ENCODE measurements at places on chromosomes 4 and X.

DNA sequence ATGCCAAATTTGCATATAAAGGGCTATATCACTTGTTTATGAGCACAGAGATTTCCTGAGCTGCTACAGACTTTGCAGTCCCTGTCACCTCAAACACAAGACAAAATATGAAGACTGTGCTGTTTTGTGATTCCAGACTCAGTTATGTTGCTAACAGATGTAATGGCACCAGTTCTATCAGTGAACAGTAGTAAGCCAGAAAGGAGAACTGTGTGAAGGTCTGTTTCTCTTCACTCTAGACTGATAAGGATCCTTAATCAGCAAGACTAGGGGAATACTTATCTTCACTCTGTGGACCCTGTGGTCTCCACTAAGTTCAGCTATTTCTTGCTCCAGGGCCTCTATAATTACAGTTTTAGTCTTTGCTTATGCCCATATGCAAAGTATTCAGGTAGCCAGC lies 82.7 kb downstream of the ANXA5 start:
- DNase-seq = no peak

- DNase-seq = no peak
Observed at GRCh38 chrX:3449287-3449686, 102.8 kb upstream of the MXRA5 start.

- no peak for DNase-seq
Observed at GRCh38 chrX:102859550-102859871, 77.6 kb upstream of the RAB40AL start.

GRCh38 chr4:153169776-153170175 lies 34.5 kb upstream of the TRIM2 start:
- no peak for DNase-seq

DNA sequence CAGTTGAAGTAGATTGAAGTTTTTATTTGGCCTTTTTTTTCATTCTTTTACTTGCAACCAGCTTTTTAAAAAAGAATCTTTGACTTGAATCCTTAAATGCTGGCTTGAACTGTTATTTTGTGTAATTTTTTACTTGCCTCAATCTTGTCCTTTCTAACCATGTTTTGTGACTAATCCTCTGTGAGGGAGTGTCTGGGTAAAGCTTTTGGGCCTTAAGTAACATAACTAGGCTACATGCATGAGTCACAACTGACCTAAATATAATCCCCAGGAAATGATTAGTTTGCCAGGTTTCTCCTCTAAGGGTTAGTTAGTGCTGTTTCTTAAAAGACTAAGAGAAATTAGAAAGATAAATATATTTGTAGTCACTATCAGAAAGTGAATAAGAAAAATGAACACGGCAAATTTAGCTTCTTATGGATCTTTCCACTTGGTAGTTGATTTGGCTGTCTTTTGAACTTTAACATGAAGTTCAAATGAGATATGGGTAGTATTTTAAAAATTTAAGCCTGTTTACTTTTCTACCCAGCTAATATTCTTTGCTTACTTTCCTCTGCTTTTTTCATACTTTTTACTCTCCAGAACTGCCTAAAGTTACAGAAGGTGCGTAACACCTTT lies 13.0 kb downstream of the EXOC1 start:
- no peak for DNase-seq

- DNase-seq = no peak
Observed at GRCh38 chrX:66015900-66016689, 23.8 kb downstream of the VSIG4 start.

- DNase-seq = no peak
Observed at GRCh38 chr4:182619660-182620059, 297.5 kb downstream of the DCTD start.

DNA sequence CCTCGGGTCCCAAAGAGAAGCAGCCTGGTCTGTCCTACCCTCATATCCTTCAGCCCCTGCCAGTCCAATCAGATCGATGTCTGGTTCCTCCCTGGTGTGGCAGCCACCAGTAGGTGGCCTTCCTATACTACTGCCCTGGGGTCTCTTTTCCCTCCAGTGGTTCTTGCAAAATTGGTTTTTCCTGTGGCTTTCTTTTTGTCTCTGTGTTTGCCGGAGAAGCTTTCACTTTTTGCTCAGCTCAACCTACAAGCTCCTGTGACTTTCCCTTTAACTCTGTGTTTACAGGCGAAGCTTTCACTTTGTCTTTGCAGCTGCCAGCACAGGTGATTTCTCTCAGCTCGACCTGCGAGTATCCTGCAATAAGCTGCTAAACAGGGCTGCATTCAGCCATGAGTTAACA lies 46.8 kb downstream of the UGT2A3 start:
- DNase-seq = no peak

DNA sequence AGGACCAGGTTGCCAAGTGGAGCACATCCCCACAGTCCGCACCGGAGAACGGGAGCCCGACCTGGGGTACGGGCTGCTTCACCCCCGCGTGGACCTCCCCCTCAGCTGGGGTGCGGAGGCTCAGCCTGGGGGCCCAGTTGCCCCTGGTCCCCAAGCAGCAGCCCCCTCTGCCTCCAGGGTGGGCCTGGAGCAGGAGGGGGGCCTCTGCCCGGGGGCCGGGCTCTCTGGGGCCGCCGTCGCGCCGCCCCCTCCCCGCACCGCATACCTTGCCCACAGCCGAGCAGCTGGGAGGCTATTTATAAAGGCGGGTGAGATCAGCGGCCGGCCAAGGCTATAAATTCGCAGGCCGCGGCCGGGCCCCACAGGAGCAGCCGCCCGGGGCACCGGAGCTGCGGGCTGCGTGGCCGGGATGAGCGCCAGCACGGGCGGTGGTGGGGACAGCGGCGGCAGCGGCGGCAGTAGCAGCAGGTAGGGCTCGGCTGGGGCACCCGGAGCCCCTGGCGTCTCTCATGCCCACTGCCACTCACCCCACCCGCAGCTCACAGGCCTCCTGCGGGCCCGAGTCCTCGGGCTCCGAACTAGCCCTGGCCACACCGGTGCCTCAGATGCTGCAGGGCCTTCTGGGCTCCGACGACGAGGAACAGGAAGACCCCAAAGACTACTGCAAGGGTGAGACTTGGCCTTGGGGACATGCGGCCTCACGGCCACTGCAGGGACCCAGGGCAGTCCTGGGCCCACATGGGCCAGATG lies at the start of gene SRPK3:
Gene SRPK3 (plus strand): TSS at position 364 of the 750 bp plus-strand sequence. CDS start 46 bp downstream, at position 410.
- no peak for DNase-seq

- DNase-seq = no peak
Observed at GRCh38 chr4:176287546-176287945, 18.5 kb upstream of the ASB5 start.

GRCh38 chrX:19075754-19076153 lies 46.5 kb downstream of the ADGRG2 start:
- DNase-seq = no peak

- DNase-seq = no peak
Observed at GRCh38 chr4:125572601-125573000, 257.8 kb downstream of the FAT4 start.

- DNase-seq = no peak
Observed at GRCh38 chr4:5735463-5735862, 24.5 kb downstream of the EVC start.

DNA sequence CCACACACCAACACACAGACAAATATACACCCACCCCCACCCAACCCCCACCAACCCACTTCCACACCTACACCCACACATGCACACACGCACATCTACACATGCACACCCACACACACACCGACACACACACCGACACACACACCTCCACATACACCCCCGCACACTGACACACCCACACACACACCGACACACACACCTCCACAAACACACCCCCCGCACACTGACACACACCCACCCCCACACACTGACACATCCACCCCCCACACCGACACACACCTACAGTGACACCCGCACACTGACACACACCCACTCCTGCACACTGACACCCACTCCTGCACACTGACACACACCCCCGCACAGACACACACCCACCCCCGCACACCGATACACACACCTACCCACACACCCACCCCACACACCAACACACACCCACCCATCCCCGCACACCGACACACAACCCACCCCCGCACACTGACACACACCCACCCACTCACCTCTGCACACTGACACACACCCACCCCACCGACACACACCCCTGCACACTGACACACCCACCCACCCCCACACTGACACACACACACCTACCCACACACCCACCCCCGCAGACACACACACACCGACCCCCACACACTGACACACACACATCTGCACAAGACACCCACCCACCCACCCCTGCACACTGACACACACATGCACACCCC lies 31.1 kb downstream of the FGFRL1 start:
- no peak for DNase-seq

DNA sequence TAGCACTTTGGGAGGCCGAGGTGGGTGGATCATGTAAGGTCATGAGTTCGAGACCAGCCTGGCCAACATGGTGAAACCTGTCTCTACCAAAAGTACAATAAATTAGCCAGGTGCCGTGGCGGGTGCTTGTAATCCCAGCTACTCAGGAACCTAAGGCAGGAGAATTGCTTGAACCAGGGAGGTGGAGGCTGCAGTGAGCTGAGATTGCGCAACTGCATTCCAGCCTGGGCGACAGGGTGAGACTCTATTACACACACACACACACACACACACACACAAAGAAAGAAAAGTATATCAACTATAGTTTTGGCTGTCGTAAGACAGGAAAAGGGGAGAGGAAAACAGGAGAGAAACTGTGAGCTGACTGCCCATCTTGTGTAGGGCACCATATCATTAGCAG lies 171.7 kb downstream of the ADAMTS3 start:
- DNase-seq = no peak

- DNase-seq = no peak
Observed at GRCh38 chrX:77628294-77629025, 157.6 kb downstream of the ATRX start.

- DNase-seq = no peak
Observed at GRCh38 chrX:74551934-74552333, 62.5 kb downstream of the RLIM start.

- no peak for DNase-seq
Observed at GRCh38 chr4:163317110-163317509, 15.3 kb downstream of the NPY1R start.

DNA sequence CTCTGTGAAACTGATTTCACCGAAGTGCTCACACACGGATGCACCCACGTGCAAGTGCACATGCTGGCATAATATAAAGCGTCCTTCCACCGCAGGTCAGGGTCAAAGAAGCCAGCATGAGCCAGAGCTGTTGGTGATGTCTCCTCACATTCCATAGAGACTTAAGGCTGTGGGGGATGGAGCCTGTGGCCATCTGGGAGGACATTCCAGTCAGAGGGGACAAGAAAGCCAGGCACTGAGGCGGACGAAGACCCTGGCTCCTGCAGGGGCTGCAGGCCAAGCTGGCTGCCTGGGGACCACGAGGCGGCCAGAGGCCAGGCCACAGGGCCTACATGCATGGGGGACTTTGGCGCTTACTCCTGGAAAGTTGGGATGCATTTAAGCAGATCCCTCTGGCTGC lies 7.7 kb downstream of the RNF212 start:
- no peak for DNase-seq

- DNase-seq = no peak
Observed at GRCh38 chrX:9844936-9845577, 58.8 kb downstream of the SHROOM2 start.

- DNase-seq = no peak
Observed at GRCh38 chrX:65706041-65706828, 38.8 kb downstream of the MSN start.

DNA sequence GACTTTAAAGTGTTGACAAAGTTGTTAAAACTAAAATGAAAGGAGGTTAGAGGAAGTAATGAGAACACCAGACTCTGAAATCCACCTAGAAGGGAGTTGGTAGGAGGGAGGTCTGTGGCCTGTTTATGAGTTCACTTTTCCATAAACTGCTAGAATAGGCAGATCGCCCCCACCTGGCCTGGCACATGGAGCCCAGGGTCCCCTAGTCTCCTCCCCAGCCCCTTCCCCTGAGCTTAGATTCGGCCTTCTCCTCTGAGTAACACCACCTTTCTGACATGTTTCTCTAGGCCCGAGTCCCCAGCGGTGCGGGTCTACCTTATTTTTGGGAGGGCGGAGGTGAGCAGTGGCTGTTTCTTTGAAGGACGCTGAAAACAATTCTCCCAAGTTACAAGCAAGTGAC lies 54.5 kb upstream of the FAT1 start:
- no peak for DNase-seq

DNA sequence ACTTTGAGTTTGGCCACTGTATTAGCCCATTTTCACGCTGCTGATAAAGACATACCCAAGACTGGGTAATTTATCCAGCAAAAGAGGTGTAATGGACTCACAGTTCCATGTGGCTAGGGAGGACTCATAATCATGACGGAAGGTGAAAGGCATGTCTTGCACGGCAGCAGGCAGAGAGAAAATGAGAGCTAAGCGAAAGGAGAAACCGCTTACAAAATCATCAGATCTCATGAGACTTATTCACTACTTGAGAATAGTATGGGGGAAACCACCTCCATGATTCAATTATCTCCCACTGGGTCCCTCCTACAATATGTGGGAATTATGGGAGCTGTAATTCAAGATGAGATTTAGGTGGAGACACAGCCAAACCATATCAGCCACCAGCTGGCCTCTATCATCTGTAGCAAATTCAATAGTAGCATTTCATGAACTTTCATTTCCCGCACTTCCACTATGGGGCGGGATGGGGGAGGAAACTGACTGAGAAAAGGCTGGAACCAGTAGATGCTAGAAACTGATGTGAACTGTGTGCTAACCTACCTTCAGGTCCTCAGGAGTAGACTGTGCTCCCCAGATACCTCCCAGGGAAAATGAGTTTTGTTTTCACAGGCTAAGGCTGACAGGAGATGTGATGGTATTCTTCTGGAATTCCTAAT lies 35.3 kb upstream of the LGI2 start:
- DNase-seq = no peak
